AG09319 (cell line): ENCODE measurements at places on chromosomes 7 and 10.
A peak's percentile ranks its signal among the peaks of the same experiment; 100 is the strongest.

DNA sequence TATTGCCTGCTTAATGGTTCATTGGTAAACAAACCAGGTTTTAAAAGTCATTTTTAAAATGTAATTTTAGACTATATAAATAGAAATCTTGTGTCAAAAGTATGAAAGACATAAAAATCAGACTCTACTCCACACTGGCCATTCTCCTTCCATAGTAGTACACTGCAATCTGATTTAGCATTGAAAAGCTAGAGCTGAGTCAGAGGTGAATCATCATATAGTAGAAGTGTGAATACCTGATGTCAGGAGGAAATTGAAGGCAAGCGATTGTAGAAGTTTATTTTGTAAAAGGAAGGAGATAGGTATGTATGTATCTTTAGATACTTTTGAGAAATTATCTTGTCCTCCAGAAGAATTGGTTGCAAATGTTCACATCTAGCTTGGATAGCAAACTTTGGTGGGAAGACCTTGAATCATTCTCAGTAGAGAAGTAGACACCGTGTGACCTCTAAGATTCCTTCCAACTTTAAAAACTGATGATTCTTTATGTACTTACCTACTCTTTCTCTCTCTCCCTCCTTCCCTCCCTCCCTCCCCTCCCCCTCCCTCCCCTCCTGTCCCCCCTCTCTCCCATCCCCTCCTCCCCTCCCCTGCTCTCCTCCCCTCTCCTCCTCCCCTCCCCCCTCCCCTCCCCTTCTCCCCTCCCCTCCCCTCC, 88.1 kb downstream of the BTAF1 start:
- no peak for DNase-seq

DNA sequence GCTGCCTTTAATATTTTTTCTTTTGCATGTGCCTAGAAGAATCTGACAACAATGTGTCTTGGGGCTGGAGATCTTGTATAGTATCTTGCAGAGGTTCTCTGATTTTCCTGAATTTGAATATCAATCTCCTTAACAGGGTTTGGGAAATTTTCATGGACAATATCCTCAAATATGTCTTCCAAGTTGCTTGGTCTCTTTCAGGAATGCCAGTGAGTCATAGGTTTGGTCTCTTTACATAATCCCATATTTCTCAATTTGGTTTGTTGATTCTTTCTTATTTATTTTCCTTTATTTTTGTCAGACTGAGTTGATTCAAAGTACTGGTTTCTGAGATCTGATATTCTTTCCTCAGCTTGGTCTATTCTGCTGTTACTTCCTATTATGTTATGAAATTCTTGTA, 208.7 kb upstream of the GLI3 start:
- DNase-seq: no peak

GRCh38 chr7:159104188-159104920, 40.3 kb downstream of the VIPR2 start:
- no peak for DNase-seq

GRCh38 chr7:2723138-2723850, 35.3 kb downstream of the AMZ1 start:
- no peak for DNase-seq

DNA sequence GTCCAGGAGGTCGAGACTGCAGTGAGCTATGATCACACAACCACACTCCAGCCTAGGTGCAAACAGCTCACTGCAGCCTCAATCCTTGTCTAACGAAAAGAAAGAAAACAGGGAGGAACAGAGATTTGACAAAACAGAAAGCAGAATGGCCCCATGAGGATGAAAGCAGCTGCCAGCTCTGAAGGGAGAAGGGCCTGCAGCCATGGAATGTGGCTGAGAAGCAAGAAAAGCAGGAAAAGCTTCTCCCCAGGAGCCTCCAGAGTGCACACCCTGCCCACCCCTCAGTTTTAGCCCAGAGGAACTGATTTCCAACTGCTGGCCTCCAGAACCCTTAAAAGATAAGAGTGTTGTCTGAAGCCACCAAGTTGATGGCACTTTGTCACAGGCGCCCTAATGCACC, 13.0 kb downstream of the ESYT2 start:
- DNase-seq: no peak

DNA sequence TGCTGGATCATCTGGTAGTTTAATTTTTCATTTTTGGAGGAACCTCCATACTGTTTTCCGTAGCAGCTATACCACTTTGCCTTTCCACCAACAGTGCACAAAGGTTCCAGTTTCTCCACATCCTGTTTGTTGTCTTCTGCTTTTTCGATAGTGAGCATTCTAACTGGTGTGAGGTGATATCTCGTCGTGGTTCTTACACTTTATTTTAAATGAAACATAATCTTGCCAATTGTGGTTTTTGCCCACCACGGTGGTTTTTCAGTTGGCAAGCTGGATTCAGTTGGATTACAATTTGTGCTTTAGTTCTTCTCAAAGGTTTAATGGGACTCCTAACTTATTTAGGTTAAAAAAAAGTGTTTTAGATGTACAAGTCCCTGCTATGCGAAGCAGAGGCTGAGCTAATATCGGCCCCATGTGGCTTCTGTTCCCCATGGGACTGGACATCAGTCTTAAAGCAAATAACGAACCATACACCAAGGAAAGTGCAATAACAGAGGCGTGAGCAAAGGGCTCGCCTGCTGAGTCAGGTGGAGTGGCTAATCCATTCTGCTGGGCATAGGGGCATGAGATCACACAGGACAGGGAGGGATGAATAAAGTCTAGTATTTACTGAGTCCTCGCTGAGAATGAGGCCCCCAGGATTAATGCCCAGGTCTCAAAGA, 153.6 kb downstream of the AOAH start:
- DNase-seq: no peak

GRCh38 chr7:30222515-30223215, 61.7 kb upstream of the ZNRF2 start:
- no peak for DNase-seq

DNA sequence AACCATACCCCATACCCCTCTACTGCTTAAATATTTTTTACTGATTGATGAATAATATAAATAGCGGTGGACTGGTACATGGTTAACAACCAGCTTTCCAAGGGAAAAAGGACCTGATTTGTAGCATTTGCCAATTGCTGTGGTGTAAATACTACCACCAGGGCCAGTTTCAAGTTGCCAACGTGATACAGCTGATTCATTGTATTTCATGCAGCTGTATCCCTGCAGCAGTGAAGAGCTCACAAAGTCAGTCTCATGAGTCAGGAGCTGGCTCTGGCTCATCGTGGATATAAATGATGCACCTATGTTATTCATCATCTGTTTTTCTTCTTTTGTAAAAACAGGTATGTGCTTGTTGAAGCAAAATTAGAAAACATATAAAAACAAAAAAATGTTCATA, 15.2 kb downstream of the CALML5 start:
- no peak for DNase-seq

DNA sequence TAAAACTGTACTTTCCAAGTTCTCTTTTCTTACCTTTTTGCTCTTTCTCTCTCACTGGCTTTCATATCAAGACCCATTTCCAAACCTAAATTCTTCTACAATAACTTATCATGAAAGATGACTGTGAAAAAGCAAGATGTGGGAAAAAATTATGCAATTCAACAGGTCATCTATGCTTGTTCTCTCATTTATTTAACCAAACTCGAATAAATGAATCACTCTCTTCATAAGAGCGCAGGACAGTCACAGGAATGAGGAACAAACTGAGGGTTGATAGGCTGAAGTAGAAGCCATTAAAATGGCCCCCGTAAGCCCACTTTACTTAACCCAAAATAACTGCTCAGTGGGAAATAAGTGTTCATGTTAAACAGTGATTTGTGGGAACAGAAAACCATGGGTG, 1289.7 kb upstream of the SORCS1 start:
- DNase-seq: no peak

DNA sequence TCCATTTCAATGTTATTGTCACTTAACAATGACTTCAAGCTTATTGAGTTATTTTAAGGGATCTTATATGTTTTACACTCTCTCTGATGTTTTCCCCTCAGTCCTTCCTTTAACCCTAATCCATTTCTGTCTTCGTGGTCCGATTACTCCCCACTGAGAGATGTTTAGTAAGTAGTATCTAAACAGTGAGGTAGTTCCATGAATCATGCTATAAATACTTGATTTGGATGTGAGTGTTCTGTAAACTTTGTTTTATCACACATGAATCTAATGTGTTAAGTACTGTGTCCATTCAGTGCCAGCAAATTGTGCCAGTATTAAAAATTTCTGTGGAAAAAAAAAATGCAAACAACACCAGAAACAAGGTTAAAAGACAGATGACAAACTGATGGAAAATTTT, 18.6 kb downstream of the RPP30 start:
- no peak for DNase-seq

- DNase-seq: no peak
Measured at GRCh38 chr7:134784251-134785049, 5.0 kb downstream of the CALD1 start.

GRCh38 chr7:103686064-103686463, 240.1 kb upstream of the SLC26A5 start:
- no peak for DNase-seq

- DNase-seq: no peak
Measured at GRCh38 chr10:101208543-101208942, 20.7 kb downstream of the LBX1 start.

- DNase-seq: no peak
Measured at GRCh38 chr10:111072232-111072631, 4.6 kb upstream of the ADRA2A start.

DNA sequence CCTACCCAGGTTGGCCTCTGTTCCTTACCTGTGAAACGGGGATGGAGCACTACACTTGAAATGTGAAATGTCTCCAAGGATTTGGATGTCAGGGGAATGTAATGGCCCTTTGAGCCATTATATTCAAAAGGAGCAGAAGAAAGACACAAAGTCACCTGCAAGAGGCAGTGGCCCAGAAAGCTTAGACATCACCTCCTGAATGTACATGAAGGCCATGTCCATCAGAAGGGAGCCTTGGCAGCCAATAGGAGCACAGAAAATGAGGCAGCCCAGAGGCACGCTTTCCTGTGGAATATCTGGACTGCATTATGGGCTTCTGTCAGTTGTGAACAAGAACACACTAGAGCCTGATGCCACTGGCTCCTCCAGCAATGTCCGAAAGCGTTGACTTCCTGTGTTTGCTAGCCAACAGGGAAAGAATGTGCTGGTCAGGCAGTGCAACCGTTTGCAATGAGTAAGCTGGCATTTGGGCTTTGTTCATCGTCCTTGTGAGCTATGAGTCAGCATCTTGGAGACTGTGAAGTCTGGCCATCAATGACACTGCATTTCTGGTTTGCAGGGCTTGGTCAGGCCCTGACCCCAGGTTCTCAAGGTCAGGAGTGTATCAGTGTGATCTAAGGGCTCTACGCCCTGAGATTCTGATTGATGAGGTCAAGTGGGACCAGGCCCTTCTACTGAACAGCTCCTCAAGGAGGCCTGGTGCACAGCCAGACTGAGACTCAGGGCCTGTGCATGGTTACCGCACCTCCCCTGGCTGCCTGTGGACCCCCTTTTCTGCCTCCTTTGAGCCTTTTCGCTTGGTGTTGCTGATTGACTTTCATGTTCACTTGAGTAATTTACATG, 222.4 kb downstream of the RPS24 start:
- DNase-seq: peak; percentile 98

- DNase-seq: no peak
Measured at GRCh38 chr10:108465871-108466641, 1301.5 kb upstream of the SORCS1 start.

DNA sequence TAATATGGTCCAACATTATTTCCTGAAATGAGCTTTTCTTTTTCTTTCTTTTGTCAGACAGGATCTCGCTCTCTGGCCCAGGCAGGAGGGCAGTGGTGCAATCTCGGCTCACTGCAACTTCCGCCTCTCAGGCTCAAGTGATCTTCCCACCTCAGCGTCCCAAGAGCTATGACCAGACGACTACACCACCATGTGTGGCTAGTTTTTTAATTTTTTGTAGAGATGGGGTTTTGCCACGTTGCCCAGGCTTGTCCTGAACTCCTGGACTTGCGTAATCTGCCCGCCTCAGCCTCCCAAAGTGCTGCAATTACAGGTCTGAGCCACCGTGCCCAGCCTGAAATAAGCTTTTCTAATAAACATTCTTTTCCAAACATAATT, 48.6 kb downstream of the CUL2 start:
- DNase-seq: no peak

GRCh38 chr10:107054469-107055156, 109.9 kb downstream of the SORCS1 start:
- no peak for DNase-seq

GRCh38 chr10:123459371-123460091, 206.6 kb upstream of the GPR26 start:
- no peak for DNase-seq

DNA sequence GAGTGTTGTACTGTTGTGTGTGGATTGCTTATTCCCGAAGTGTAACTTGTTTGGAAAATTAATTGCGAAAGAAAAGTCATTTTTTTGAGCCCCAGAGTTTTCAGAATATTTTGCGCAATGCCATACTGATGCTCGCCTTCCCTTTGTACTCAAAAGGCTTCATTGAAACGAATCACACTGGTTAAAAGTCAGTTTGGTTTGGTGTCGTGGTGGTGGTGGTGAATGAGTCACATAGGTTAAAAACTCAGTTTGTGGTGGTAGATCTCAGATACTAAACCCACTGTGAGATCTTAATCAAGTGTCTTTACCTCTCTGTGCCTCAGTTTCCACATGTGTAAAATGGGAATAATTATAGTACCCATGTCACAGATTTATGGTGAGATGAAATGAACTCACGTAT, 61.1 kb upstream of the IL6 start:
- no peak for DNase-seq

DNA sequence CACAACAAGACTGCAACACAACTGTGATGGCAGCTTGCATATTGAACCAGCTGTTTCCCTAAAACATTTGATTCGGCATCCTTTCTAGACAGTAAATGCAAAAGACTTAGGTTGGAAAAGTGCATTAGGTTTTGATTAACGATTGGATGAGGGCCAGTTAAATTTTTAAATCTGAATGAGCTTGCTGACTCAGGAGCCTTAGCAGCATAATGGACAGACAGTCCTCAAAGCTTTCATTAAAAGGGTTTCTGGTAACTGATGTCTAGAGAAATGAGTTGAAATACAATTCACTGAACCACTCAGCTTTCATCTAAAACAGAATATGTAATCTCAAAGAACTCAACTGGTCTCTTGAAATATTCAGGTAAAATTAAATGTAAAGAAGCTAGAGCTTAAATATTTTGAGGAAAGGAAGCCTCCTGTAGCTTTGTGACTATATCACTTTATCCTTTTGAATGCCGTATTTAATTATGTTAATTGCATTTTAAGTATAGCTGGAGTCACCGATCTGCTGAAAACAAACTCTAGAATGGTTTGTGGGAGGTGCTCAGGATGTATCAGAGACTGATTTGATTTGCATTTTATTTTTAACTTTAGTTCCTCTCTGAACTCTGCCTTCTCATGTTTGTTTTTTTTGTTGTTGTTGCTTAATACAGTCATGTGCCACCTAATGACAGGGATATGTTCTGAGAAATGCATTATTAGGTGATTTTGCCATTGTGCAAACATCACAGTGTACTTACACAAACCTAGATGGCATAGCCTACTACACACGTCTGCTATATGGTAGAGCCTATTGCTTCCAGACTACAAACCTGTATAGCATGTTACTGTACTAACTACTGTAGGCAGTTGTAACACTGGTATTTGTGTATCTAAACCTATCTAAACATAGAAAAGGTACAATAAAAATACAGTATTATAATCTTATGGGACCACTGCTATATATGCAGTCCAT, 29.2 kb upstream of the ATRNL1 start:
- peak; percentile 5 for DNase-seq

GRCh38 chr7:85004402-85004801, 182.5 kb downstream of the SEMA3D start:
- no peak for DNase-seq
